ENCODE measurements at places on chromosomes 12 and 14.

DNA sequence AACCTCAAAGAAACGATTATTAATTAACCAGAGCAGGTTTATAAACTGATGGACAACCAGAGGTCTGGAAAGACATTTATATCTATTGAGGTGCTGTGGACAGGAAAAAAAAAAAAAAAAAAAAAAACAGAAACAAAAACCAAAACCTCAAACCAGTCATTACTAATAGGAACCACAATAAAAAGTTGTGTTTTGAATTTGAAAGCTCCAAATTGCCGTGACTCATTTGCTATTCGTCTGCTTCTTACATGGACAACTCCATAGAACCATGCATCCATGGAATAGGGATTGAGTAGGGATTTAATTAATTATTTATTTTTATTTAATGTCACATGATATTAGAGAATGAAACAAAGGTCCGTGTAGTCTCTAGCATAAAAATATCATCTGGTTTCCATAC is 134.1 kb upstream of the SSTR1 start:
- DNase-seq, result peak; percentile 73

- no peak for DNase-seq
Measured at GRCh38 chr12:82436354-82436753, 78.0 kb downstream of the METTL25 start.

- no peak for DNase-seq
Measured at GRCh38 chr12:131330106-131330815, 376.6 kb downstream of the ADGRD1 start.

GRCh38 chr12:47767216-47767724 is 5.8 kb upstream of the SLC48A1 start:
- peak; percentile 43 for DNase-seq

DNA sequence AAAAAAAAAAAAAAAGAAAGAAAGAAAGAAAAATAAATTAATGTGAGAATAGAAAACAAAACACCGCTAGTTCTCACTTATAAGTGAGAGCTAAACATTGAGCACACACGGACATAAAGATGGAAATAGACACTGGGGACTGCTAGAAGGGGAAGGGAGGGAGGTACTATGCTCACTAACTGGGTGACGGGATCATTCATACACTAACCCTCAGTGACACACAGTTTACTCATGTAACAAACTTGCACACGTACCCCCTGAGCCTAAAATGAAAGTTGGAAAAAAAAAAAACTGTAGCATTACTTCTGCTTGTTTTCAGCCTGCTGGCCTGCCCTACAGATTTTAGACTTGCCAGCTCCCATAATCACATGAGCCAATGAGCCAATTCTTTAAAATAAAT is 10.5 kb upstream of the PRMT5 start:
- DNase-seq, result peak; percentile 44

- no peak for DNase-seq
Measured at GRCh38 chr14:36948157-36948859, 224.1 kb downstream of the SLC25A21 start.

DNA sequence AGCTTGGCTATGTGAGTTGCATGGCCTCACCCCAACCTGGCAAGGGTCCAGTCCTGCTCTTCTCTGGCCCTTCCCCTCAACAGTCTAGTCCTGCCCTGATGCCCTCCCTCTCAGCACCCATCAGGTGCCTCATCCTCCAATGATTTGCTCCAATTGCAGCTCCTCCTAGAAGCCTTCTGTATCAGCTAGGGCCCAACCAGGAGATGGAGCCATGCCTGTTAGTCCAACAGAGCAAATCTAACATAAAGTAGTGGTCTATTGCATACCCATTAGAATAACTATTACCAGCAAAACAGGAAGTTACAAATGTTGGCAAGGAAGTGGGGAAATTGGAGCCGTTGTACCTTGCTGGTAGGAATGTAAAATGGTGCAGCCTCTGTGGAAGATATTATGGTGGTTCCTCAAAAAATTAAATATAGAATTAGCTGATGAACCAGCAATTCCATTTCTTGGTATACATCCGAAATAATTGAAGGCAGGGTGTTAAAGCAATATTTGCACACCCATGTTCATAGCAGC is 163.5 kb downstream of the VRK1 start:
- no peak for DNase-seq

- peak; percentile 61 for DNase-seq
Measured at GRCh38 chr14:75861161-75861621, 120.6 kb downstream of the TGFB3 start.

DNA sequence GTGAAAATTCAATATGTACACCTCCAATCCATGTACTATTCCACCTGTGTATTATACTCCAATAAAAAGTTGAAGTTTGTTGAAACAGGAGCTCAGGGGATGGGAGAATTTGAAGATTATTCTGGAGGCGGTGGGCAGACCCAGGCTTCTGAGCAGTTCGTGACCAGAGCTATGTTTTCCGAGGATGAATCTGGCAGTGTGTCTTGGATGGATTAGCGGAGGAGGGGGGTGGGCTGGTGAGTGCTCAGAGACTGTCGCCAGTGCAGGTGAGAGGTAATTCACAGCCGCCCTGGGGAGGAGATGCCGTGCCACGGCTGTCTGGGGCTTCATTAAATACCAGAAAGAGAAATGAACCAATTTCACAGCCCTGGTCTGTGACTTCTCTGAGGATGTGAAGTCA is 283.0 kb upstream of the RTL1 start:
- DNase-seq, result no peak

- DNase-seq, result no peak
Measured at GRCh38 chr12:47834199-47834903, 14.6 kb upstream of the HDAC7 start.

DNA sequence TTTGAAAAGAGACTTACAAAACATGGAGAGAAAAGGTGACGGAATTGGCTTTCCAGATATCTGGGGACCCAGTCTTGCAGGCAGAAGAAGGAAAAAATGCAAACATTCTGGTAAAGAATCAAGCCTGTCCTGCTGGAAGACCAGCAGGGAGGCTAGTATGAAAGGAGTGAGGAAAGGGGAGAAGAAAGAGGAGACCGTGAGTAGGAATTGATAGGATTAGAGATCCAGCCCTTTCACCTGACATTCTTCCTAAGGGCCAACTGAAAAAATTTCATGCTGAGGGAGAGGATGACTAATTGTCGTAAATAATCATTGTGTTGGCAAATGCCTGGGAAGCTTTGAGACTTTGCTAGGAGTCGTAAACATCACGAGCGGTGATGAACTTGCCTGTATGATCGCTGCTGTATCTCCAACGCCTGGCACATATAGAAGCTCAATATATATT is 12.1 kb downstream of the BHLHE41 start:
- DNase-seq, result no peak

DNA sequence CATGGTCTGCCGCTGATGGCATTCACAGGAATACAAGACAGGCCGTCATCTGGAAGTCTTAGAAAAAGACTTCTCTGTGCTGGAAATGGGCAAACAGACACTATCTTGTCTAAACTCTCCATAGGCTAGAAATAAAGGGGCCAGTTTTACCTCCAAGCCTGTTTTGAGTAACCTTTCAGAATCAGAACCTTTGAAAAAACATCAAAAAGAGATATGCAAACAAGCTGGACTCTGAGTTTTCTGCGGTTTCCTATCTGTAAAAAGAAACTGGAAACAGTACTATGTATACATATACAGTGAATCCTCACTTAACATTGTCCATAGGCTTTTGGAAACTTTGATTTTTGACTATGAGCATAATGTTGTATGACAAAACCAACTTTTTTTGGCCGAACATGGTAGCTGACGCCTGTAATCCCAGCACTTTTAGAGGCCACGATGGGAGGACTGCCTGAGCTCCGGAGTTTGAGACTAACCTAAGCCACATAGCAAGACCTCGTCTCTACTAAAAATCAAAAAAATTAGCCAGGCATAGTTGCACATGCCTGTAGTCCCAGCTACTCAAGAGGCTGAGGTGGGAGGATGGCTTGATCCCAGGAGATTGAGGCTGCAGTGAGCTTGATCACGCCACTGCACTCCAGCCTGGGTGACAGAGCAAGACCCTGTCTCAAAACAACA is 92.9 kb upstream of the MAX start:
- DNase-seq, result no peak

DNA sequence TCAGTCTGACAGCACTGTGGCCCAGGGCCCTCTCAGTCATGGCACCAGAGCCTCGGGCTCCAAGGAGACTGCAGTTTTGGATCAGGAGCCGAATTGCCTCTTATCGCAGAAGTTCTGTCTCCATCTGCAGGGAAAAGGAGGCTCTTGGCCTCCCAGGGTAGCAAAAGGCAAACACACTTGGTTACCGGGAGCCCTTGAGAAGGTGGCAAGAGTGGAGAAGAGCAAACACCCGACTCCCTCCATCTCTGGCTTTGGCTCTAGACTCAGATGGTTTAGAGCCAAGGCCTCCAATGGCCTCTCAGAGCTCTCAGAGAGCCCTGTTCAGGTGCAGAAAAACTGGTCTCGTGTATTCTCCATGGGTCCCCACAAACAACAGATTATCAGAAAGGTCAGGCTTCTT is 44.6 kb downstream of the NINJ2 start:
- no peak for DNase-seq

- DNase-seq, result no peak
Measured at GRCh38 chr12:40566271-40566670, 126.0 kb upstream of the CNTN1 start.

All from AG10803 (cell line).